Transverse colon (tissue), 4 donors: ENCODE measurements at places on chromosomes 11 and 22.

- peak; percentile 15 for DNase-seq
Observed at GRCh38 chr11:102850973-102851745, 7.8 kb upstream of the MMP3 start.

DNA sequence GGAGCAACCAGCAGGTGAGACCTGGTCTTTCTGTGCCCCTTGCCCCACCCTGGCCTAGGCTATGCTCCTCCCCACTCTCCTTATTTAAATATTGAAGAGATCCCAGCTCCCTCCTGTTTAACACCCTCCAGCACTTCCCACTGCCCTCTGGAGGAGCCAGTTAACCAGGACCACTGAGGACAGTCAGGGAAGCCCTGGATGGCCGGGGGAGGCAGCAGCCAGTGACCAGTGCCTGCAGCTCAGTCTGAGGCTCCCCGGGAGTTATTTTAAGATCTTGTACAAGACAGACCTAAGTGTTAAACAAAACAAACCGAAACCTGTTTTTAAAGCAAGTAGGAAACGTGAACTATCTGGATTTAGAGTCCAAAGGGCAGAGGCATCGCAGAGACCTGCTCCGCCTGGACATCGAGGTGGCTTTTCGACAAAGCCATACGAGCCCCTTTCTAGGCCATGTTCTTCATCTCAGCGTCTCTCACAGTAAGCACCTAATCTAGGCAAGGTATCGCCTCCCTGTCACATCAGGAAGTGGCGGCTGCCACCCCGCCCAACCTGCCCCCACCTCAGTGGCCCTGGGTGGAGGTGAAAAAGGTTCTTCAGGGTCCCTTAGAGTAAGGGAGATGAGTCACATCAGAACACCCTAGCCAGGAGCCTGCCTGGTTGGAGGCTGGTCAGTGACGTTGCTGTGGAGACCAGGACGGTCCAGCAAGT, 35.2 kb downstream of the TRMU start:
- DNase-seq: no peak

DNA sequence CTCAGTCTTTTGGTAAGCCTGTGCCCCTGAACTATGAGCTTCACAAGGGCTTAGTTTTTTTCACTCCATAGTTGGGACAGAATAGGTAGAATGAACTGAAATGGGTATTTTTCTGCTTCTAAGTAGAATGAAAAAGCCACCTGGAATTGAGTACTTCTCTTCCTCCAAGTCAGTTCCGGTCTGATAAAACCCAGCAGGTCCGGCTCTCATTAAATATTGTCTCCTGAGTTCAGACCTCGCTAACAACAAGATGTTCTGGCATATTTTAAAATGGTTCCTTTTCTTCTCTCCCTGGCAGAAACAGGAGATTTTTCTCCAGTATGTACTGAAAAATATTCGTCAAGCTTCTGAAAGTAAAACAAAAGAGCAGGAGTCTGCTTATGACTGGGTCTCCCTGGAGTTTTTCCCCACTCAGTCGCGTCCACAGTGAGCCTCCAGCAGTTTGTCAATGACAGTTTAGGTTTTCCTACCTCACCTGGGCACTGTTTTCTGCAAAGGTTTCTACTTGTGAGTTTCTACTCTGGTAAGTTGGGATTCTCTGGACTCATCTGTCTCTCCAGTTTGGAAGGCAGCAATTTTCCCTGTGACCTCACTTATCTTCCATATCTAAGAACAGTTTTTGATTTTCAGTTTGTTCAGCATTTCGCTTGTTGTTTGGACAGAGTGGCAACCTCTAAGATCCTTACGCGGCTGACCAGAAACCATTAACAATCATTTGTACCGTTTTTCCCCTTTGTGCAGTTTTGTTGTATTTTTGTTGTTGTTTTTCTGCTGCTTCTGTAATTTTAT, 868.0 kb downstream of the METTL15 start:
- no peak for DNase-seq

DNA sequence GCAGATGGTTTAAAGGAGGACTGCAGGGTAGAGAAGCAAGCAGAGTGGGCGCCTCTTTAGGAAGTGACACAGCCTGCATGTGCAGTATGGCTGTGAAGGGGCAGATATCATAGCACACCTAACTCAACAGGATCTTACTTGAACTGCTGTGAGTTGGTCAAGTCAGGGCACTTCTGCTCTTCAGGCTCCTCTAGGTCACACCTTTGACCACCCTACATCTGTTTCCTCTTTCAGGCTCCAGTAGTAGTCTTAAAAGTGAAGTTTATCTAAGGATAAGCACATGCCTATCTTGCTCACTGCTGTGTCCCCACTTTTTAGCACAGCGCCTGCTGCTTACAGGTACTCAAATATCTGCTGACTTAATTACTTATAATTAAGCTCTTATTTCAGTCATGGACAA, 6.5 kb downstream of the MRPL16 start:
- no peak for DNase-seq

- no peak for DNase-seq
Observed at GRCh38 chr11:109697140-109697843, 275.3 kb downstream of the C11orf87 start.

DNA sequence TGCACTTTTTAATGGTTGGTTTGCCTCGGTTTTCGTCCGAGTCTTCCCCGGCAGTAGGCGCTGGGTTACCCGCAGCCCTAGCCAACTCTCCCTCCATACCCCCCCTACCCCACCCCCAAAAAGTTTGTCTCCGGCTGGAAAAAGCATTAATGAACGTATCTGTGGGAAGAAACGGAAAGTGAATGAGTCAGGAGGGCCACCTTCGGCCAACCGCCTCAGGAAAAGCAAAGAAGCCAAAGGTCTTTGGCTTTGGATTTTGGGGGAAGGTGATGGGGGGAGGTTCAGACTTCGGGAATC, 508 bp upstream of the FLI1 start:
- no peak for DNase-seq

DNA sequence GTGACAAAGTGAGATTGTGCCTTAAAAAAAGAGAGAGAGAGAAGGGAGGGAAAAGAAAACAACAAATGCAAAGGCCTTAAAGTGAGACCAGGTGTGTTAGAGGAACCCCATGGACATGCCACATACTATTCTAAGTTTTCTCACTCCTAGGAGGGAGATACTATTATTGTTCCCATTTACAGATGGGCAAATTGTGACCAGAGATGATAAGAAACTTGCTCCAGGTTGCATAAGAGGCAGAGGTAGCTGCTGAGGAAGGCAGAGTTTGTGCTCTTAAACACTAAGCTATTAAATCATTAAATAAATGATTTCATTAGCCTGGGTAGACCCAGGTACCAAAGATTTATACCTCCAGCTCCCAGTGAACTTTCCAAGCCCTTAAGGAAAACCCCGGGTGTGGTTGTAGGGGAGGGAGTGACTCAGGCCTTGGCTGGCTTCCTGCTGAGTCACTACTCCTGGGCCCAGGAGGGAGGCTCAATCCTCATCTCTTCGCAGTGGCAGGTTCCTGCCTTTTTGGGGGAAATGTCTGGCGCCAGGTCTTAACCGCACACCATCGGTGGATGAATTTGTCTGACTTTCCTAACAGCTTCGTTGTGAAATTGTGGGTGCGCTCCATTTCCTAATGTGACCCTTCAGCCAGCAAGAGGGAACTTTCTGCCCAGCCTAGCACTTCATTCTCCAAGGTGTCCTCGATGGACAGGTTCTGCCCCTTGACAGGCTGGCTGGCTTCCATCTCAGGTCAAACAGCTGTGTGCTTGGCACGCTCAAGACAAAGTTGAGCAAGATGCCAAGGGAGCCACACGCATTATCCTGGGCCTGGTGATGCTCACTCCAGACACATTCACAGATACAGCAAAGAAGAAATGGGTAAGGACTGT, 33.4 kb upstream of the PTPRJ start:
- DNase-seq: peak; percentile 73

DNA sequence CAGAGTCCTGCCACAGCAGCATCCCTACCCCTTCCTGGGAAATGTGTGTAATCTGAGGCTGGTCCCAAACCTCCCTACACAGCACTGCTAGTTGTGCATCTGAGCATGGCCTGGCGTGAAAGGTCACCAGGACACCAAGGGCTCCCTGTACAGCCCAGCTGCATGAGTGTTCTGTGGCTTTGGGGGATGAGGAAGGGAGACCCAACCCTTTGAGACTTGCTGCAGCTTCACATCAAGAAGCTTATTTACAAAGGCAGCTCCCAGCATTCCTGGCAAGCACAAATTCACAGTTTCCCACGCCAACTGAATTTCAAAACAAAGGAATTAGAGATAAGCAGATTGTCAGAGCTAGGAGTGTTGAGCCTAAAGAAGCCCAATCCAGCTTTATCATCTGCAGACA, 32.2 kb downstream of the CSNK2A3 start:
- no peak for DNase-seq

DNA sequence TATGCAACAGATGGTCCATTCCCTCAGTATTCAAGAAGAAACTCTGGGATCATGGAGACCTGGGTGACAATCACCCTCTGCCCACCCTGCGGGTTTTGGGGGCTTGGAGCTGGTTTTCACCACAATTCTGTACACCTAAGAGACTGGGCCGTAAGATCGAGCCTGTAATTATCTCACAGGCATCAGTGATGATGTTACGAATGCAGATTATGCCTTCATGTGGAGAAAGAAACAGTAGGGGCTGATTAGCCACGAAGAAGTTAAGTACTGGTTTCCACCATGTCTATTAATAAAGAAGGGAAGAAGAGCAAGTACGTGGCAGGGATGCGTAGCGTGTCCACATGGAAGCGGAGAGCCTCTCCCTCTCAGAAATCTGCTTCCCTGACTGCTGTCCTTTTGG, 5.3 kb upstream of the EFCAB6 start:
- DNase-seq: no peak

DNA sequence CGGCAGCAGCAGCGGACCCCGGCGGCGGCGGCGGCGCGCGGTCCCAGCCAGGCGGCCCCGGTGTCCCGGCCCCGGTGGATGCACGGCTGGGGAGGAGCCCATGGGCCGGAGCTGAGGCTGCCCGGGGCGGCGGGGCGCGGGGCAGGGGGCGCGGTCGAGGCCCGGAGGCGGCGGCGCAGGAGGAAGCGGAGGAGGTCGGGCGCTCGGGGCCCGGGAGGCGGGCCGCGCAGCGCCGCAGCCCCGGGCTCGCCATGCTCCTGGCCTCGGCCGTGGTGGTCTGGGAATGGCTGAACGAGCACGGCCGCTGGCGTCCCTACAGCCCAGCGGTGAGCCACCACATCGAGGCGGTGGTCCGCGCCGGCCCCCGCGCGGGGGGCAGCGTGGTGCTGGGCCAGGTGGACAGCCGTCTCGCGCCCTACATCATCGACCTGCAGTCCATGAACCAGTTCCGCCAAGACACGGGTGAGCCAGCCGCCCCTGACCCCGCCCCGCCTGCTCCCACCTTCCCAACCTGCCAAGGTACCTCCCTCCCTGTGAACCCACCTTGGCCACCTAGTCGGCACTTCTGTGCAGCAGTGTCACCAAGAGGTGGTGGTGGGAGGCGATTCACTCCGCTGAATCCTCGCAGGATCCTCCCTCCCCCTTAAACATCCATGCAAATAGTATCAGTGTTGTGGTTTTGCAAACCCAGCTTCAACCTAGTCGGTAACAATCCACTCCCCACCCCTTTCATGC, 580 bp downstream of the DTX4 start:
- DNase-seq: peak; percentile 52

- no peak for DNase-seq
Observed at GRCh38 chr11:23123753-23124152, 263.5 kb upstream of the CCDC179 start.

GRCh38 chr11:23569547-23569946, 709.3 kb upstream of the CCDC179 start:
- no peak for DNase-seq

GRCh38 chr11:45025716-45026492, 75.2 kb upstream of the TP53I11 start:
- peak; percentile 27 for DNase-seq

GRCh38 chr11:27075192-27075591, 34.6 kb downstream of the BBOX1 start:
- DNase-seq: no peak

DNA sequence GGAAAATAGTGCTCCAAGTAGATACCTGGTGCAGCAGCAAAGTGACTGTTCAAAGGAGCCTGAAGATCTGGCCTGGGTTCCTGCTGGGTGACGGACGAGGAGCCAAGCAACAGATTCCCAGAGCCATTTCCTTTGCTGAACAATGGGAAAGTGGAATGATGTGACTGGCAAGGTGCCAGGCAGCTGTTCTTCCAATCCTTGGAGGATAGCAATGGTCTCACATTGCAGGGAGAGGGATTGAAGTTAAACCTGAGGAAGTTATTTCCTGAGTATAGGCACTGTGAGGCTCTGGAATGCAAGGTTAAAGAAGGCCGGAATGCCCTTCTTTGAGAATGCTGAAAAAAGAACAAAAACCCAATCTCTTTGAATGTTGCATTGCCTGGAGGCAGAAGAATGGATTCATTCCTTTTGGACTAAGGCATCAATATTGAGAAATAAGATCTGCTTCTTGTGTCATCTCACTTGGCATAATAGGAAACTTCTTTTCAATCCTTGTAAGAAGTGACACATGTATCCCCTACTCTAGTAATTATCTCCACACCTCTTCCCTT, 223.8 kb downstream of the BLID start:
- no peak for DNase-seq

DNA sequence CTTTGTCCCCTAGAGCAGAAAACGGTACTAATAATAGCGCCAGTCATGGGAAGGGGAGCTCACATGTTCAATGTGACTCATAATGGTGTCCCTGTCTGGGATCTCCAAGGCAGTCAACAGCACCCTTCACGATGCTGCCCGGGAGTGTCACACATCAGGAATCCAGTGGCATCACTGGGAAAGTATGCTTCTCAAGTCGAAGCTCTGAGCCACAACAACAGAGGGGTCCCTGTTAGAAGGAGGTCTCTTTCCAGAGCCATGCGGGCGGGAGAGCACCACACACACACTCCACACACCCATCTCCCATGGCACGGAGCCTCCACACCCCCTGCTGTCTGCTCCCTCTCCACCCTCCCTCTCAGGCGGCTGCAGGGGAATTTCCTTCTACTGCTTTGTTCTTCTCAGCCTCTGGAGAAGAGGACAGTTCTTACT, 119.7 kb downstream of the ETS1 start:
- DNase-seq: no peak

GRCh38 chr11:75301601-75302345, 49.7 kb downstream of the ARRB1 start:
- DNase-seq: peak; percentile 32

- peak; percentile 97 for DNase-seq
Observed at GRCh38 chr11:1309498-1310317, at the start of gene TOLLIP. Gene TOLLIP, minus strand, starts transcription at chr11:1309632. Its CDS starts 134 bp downstream, at chr11:1309498.

- DNase-seq: no peak
Observed at GRCh38 chr22:28989035-28989464, 72.6 kb downstream of the C22orf31 start.

- DNase-seq: peak; percentile 88
Observed at GRCh38 chr11:129331871-129332274, 43.8 kb upstream of the BARX2 start.

DNA sequence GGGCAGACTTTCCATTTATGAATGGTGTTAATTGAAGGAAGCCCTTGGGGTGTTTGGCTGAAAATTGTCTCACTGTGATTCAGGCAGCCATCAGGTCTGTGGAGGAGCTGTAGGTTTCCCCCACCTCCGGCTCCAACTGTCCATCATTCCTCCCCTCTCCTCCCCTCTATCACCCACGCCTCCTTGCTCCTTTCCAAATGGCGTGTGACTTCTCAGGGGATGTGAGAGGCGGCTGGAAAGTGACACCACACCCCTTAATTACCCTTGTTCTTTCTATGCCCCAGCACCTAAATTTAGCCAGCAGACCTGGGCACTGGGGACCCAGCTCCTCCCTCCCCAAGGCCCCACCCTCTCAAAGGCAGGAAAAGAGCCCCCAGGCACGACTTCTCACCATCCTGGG, 38.1 kb upstream of the SYT7 start:
- DNase-seq: no peak
